ENCODE measurements at places on chromosomes 13 and 19. TPM values are rescaled to one million over a fixed set of nuclear protein-coding genes. Genes with fewer than 3 reads are reported as not detected.

DNA sequence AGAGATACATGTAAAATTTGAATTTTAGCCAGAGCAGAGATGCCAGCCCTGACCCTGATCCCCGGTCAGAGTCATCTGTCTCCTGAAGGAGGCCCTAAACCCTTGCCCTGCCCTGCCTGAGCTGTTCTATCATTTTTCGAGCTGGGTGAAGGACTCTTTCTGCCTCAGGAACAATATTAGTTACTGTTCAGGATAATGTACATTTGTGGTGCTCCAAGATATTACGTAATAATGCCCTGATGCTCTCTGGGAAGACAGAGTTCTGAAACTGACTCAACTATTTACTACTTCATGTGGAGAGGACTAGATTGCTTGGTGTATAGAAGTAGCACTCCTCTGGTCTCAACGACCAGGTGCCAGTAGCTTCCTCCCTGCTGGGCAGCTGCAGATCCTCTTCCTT lies 37.9 kb upstream of the UBL3 start:
- no peak for DNase-seq
- H3K27ac ChIP-seq = no peak overlapping the region
- H3K4me3 ChIP-seq = no peak overlapping the region
- no peaks in the 10 kb centered on the region for H3K36me3 ChIP-seq
- no peaks in the 10 kb centered on the region for H3K4me1 ChIP-seq

- H3K27ac ChIP-seq = no peak overlapping the region
- DNase-seq = no peak
- no peaks in the 10 kb centered on the region for H3K27me3 ChIP-seq
Observed at GRCh38 chr13:47397739-47398138, 500.9 kb upstream of the HTR2A start.

- H3K4me1 ChIP-seq = peaks cover 46% of the 10 kb centered on the region
- no peak overlapping the region for H3K4me3 ChIP-seq
- no peaks in the 10 kb centered on the region for H3K36me3 ChIP-seq
- no peaks in the 10 kb centered on the region for H3K27me3 ChIP-seq
- H3K27ac ChIP-seq = no peak overlapping the region
- DNase-seq = no peak
Observed at GRCh38 chr13:113851826-113852535, 11.9 kb downstream of the GAS6 start.

GRCh38 chr13:22405891-22406290 lies 735.0 kb downstream of the FGF9 start:
- H3K4me1 ChIP-seq = no peaks in the 10 kb centered on the region
- no peaks in the 10 kb centered on the region for H3K27me3 ChIP-seq
- no peak overlapping the region for H3K4me3 ChIP-seq
- no peak for DNase-seq

Gene ZNF486
- total RNA-seq = 4.3 TPM

DNA sequence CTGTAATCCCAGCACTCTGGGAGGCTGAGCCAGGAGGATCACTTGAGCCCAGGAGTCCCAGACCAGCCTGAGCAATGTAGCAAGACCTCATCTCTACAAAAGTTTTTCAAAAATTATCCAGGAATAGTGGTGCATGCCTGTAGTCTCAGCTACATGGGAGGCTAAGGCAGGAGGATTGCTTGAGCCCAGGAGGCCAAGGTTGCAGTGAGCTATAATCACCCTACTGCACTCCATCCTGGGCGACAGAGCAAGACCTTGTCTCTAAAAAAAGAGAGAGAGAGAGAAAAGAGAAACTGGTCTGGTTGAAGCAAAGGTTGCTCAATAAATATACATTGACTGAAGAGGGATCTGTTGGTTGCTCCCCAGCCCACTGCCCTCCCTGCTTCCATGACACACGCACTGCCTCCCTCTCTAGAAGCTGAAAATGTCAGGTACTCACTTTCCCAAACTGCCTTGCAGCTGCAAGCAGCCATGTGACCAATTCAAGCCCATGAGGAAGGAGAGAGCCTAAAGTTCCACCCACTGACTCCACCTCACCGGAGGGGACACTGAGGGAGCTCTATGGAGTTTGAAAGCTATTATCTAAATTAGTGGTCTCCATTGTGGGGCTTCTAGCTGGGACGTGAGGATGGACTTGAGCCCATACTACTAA lies 14.0 kb downstream of the CEACAM16 start:
- H3K27me3 ChIP-seq = no peaks in the 10 kb centered on the region
- no peak for DNase-seq
- peaks cover 11% of the 10 kb centered on the region for H3K4me1 ChIP-seq
- H3K4me3 ChIP-seq = no peak overlapping the region
- no peaks in the 10 kb centered on the region for H3K36me3 ChIP-seq

Gene ZNF799
- total RNA-seq = 8.7 TPM

DNA sequence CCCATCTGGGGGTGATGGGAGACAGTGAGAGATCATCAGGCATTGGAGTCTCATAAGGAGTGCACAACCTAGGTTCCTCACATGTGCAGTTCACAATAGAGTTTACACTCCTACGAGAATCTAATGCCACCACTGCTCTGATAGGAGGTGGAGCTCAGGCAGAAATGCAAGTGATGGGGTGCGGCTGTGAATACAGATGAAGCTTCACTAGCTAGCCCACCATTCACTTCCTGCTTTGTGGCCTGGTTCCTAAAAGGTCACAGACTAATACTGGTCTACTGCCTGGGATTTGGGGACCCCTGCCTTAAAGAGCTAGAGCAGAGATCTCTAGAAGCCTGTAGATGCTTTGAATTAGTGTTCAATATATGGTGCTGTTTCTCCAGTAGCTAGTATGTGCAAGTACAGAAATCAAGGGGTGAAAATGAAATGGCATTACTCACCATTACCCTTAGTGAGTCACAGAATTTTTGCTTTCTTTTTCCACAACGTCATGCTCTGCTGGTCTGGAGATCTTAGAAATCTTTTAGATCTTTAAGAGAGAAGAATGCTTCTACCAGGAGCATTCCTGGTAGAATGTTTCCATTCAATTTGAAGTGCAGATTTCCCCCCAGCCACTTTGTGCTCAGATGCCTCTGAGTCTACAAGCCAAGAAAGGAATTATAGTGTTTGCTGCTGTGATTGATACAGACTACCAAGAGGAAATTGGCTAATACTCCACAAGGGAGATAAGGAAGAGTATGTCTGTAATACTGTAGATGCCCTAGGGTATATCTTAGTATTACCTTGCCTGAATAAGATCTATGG lies 2301.2 kb downstream of the PCDH9 start:
- no peaks in the 10 kb centered on the region for H3K4me1 ChIP-seq
- no peaks in the 10 kb centered on the region for H3K27me3 ChIP-seq
- no peak overlapping the region for H3K27ac ChIP-seq
- no peaks in the 10 kb centered on the region for H3K36me3 ChIP-seq
- H3K4me3 ChIP-seq = no peak overlapping the region

Gene F7
- total RNA-seq = 0.61 TPM

Gene SOX1
- not detected for total RNA-seq

Gene C19orf85
- not detected for total RNA-seq

- H3K36me3 ChIP-seq = no peaks in the 10 kb centered on the region
- H3K27me3 ChIP-seq = peaks cover 19% of the 10 kb centered on the region
- no peak overlapping the region for H3K27ac ChIP-seq
- no peaks in the 10 kb centered on the region for H3K4me1 ChIP-seq
- no peak overlapping the region for H3K4me3 ChIP-seq
Observed at GRCh38 chr19:29311191-29311790, 98.3 kb upstream of the UQCRFS1 start.

DNA sequence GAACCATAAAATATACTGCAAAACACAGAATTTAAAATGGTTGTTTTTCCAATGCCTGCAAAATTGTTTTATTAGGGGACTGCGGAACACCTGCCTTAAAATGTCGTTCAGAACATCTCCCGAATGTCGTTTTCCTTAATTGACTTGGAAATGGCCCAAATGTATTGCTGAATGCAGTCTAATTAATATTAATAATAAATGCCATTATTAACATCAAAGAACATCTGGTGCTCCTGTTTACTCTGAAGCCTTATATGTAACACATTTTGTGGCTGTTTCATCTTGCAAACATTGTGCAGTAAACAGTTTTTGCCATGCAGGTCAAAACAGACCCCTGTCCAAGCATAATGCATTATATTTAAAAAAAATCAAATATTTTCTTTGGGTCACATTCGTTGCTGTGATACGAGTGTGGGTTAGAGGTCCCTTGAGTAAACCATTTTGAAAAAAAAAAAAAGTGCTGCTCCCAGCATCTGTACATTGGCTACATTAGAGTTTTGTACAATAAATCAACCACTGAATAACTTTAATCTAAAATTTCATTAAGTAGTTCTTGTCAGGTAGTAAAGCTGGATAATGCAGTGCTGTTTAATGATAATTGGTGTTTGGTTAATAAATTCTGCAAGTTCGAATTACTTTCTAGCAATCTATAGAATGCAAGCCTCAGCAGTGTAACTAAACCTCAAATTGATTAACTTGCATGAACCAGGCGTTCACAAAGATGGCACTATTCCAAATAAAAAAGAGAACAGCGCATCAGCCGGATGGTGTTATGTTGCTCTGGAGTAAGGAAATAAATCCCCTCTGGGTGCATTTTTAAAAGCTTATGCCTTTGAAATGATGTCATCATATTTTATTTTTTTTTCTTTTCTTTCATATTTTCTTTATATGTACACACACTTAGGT lies 140.2 kb downstream of the ZNF536 start:
- no peaks in the 10 kb centered on the region for H3K36me3 ChIP-seq
- H3K4me3 ChIP-seq = no peak overlapping the region
- H3K27ac ChIP-seq = no peak overlapping the region
- DNase-seq = no peak
- H3K27me3 ChIP-seq = peaks cover 10% of the 10 kb centered on the region

Gene CEACAM7
- not detected for total RNA-seq

Gene PGLYRP1
- 0.58 TPM for total RNA-seq

Gene TYROBP
- total RNA-seq = 367 TPM

DNA sequence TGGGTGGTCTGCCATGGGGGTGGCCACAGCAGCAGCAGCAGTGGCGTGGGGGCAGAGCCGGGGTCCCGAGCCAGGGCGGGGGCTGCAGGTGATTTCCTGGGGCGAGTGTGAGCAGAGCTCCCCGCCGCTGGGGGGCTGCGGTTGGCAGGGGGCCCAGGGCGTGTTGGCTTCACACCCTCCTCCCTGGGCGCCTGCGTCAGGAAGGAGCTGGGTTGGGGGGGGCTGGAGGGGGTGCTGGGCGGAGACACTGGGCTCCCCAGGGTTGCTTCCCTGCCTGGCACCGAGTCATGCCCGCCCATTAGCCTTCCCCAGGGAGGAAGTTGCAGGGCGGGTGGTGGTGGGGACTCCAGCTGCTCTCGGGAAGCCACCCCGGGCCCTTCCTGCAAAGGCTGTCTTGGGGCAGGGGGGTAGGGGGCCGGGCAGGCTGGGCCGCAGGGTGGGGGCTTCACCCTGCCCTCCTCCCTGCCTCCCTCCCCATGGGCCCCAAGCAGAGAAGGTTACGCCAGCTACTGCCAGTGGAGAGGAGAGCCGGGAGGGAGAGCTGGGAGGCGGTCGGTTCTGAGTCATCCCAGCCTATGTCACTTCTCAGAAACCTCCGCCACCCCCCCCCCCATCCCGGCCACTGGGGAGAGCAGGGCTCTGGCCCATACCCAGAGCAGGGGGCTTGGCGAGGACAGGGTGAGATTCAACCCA lies 4.6 kb downstream of the MIDN start:
- no peaks in the 10 kb centered on the region for H3K27me3 ChIP-seq
- H3K4me3 ChIP-seq = peak overlapping the region; percentile 81
- peak; percentile 97 for DNase-seq

GRCh38 chr13:114072421-114072820 lies 60.0 kb downstream of the RASA3 start:
- H3K36me3 ChIP-seq = peaks cover 5% of the 10 kb centered on the region
- peaks cover 18% of the 10 kb centered on the region for H3K4me1 ChIP-seq
- no peak overlapping the region for H3K4me3 ChIP-seq
- no peak overlapping the region for H3K27ac ChIP-seq

Gene CD37
- 101 TPM for total RNA-seq

Data from upper lobe of right lung (tissue), 1 donor.